ENCODE measurements at places on chromosomes 5 and 9.

GRCh38 chr9:13534006-13534405, 254.5 kb upstream of the MPDZ start:
- DNase-seq, result no peak

DNA sequence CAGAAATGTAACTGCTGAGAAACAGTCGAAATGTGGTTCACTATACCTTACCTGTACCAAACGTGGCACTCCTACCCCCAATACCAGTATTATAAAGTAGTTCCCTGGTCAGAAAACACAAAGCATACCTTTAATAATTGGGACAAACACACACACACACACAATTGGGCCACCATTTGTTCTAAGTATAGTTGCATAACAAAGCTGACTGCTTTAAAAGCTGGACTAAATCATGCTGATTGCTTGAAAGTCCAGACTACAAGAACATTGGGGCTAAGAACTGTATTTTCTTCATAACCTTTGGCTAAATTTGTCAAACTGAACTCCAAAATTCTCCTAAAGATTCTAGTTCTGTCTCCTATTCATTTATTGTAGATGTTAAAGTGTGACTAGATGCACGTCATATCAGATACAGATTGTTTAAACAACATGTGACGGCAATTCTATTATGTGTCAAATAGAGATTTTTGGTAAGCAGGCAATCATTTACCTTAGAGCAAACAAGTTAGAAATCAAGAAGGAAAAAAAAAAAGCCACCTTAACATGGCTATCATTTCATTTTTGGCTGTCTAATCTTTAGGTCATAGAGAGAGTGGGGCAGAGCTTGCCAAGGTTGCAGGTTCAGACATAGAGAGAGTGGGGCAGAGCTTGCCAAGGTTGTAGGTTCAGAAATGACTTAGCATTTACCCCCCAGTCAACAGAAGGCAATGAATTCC, 265.1 kb downstream of the ARL15 start:
- DNase-seq, result no peak

DNA sequence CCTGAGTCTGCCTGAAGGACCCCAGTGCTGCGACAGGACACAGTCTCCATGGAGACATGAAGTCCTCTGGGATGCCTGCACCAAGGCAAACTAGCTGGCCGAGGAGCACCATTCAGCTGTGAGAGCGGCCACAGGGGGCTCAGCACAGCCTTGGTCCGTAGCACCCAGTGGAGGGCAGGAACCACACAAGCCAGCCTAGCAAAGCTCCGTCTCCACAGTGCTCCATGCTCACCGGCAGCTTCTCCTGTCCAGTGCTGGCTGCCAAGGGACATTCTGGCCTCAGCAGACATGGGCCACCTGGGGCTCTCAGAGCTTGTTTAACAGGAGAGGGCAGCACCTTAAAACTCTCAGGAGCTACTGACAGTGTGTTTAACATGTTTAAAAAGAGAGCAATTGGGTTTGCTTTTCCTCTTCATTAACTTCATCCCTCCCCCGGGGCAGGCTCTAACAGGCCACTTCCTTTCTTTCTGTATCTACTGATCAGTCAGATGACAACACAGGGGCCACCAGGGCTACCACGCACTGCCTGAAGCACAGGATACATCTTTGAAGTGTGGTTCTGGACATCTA, 57.0 kb downstream of the SECISBP2 start:
- peak; percentile 62 for DNase-seq

GRCh38 chr5:1089621-1090040, 22.2 kb downstream of the SLC12A7 start:
- no peak for DNase-seq

DNA sequence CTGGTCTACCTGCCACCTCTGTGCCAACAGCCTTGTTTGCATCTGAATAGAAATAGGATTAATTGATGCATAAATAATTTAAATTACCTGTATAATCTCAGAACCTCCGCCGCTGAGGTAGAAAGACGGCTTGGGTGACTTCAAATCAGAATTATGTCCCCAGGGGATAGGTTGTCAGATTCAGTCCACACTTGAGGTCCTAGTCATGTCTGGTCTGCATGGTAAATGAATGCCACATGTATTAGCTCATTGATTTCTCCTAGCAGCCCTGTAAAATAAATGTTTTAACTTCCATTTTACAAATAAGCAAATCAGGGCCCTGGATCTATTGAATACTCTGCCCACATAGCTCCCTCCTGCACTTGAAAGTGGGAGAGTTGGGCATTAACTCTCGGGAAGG, 368.0 kb upstream of the WWC1 start:
- no peak for DNase-seq

DNA sequence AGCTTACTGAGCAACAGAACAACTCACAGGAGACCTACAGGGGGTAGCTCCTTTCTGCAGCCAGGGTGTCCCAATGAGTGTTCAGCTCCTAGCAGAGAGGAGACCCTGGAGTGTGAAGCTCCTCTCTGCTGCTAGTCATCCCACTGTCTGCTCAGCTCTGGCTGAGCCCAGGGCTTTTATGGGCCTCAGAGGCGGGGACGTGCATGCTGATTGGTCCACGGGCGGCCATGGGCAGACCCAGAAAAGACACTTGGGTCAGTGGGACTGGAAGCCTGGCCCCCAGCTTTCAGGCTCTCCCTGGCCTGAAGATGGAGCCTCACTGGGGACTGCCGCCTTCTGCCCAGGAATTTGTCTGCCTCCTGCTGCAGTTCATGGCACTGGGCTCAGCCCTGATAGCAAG, 40.6 kb downstream of the TSPAN17 start:
- no peak for DNase-seq

- DNase-seq, result no peak
Measured at GRCh38 chr5:68754536-68754935, 339.3 kb upstream of the SLC30A5 start.

DNA sequence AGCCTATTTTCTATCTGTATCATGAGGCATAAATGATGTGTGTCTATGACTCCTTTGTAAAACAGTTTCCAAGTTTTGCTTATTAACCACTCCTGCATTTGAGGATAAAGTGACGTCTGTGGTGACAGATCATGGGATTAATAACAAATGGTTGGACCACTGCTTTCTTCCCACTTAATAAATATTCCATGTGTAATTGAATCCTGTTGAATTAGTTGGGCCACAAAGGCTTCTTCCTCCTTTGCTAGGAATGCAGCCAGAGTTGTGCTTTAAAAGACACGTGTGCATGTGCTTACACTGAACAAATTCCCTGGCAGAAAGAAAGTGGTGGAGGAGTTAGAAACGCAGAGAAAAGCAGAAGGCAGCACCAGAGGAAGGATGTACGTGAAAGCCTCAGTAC, 150.2 kb downstream of the ACTBL2 start:
- no peak for DNase-seq

GRCh38 chr5:177440211-177440989, 6.2 kb upstream of the PRR7 start:
- DNase-seq, result no peak

DNA sequence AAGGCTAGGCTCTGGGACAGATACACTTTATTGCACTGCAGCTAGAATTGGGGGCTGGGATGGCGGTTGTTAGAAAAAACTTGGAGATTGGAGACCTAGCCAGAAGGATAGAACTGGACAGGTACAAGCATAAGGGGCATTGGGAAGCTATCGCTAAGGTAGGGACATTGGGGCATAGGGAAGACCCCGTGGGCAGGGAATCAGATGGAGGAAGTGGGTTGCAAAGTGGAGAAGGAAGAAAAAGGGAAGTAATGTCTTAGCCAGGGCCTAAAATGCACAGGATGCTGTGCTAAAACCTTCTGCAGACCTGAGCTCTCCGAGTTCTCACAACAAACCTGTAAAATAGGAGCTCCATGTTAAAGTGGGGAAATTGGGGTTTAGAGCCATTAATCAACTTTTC, 178.2 kb downstream of the ZDHHC21 start:
- DNase-seq, result no peak

DNA sequence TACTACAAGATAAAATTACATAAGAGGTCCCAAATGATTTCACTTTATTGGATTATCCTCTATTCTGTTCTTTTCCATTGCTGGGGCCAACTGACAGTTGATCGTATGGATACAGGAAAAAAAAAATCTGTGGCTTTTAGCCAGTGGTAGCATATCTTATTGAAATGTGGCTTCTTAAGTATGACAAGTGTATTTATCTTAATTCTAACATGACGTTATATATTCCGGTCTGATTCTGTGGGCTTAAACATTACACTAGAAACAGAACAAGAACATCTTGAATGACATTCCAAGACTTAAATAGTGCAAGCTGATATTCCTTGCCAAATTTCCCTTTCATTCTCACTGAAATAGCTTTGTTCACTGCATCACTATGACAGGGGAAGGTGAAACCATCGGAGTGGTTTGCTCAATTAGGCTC, 117.9 kb downstream of the INSYN2B start:
- DNase-seq, result no peak

Data from CMK (cell line).